ENCODE measurements at places on chromosomes 6 and 20.

DNA sequence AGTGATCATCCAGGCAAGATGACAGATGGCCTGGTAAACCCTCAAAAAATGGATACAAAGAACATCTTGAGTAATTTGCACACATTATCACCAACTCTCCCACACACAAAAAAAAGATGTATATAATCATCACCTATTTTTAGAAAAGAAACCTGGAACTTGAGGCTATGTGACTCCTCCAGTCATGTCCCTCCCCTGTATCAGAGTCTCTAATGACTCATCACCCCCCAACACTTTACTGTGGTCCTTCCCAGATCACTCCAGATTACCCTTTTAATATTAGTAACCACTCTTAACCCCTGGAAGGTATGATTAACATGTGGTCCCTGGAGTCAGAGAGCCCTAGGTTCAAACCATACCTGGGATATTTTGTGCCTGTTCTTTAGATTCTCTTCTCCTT, 144.8 kb downstream of the ZNF217 start:
- no peak for DNase-seq

- no peak for DNase-seq
These were observed 16.9 kb upstream of the ZSCAN16 start for GRCh38 chr6:28107506-28107905.

GRCh38 chr6:29461021-29461814, 4.3 kb downstream of the OR2H1 start:
- DNase-seq, result no peak

DNA sequence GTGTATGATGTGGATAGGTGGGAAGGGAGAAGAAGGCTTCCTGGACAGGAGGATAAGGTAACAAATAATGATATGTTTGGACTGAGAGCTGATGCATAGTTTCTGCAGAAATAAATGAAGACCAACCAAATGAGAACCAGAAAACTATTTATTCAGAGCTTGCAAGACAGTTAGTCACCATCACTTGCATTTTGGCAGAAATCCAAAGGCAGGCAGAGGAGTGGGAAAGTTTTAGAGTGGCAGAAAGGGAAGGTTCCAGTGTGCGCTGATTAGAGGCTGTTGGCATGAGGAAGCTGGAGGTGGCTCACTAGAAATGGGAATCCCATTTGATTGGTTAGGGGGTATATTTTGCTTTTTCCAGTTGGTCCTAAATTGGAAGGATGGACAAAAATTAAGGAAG, 13.0 kb upstream of the F13A1 start:
- DNase-seq, result no peak

- DNase-seq, result no peak
These were observed 6.9 kb upstream of the VEGFA start for GRCh38 chr6:43762966-43763695.

DNA sequence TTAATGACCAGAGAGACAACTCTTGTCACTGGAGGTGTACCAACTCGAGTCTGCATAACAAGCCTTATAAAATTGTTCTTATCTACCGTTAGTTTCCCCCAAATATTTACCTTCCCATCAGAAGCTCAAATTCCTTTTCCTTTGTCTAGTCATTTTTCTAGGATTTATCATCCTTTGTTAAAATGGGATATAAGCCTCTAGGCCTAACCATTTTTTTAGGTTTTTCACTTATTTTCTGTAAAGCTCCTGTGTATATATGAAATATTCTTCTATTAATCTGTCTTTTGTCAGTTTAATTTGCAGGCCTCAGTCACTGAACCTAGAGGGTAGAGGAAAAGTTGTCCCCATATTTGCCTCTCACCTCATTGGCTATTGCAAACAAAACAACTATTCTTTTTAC, 99.6 kb upstream of the TNFAIP3 start:
- DNase-seq, result no peak

GRCh38 chr6:11634948-11635347, 97.4 kb downstream of the TMEM170B start:
- no peak for DNase-seq

DNA sequence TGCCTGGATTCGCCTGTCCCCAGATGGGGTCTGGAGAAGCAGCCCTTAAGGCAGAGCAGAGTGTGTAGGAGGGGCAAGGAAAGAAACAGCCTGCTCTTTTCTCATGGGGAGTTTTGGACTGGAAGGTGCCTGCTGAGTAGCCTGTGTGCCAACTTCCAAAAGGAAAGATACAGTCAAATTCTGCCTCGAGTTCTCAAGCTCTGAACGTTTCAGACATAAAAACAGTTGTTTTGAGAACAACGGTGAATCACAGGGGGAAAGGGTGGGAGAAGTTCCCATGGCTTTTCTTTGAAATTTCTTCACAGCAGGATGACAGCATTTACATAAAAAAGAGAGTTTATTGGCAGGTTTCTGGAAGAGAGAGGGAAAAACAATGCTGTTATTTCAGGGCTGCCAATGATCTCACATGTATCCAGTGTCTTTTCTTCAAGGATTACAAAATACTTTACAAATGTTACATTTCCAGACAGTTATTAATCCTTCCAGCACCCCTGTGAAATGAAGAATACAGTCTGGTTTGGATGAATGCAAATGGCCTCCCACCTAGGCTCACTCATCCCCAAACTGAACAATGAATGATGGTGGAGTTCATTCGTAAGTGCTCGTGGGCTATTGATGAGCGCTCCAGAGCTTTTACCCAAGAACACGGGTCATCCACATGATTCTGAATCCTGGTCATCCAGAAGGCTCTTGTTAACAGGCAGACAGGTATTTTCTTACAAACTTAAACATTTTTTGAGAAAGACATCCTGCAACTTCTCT, 33.8 kb upstream of the ECI2 start:
- no peak for DNase-seq

- DNase-seq, result no peak
These were observed 29.3 kb downstream of the PYGB start for GRCh38 chr20:25277051-25277801.

All from bone marrow (tissue), 2 donors.